Central memory CD4-positive, alpha-beta T cell (primary cell): ENCODE measurements at places on chromosomes 2 and 18.

DNA sequence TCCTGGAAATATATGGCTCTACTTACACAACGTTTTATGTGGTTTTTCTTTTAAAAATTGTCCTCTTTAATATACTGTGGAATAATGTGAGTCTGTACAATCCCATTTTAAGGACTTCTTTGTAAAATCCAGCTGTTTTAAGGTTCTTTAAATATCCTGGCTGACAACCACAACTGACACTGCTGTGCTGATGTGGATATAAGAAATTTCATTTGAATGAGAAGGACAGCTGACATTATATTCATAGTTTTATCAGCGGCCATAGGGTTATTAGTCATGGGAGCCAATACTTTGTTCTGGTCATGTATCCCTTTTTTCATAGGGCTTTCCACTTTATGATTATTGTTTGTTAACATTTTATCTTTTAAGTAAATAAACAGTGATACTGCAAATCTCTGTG is 169.5 kb downstream of the CAMKMT start:
- no peak for DNase-seq

GRCh38 chr2:222671259-222672067 is at the start of gene MOGAT1:
Gene MOGAT1 (plus strand): TSS chr2:222671658. CDS start chr2:222671786, 128 bp downstream.
- DNase-seq, result no peak

GRCh38 chr2:235286622-235287374 is 207.0 kb upstream of the AGAP1 start:
- DNase-seq, result no peak

DNA sequence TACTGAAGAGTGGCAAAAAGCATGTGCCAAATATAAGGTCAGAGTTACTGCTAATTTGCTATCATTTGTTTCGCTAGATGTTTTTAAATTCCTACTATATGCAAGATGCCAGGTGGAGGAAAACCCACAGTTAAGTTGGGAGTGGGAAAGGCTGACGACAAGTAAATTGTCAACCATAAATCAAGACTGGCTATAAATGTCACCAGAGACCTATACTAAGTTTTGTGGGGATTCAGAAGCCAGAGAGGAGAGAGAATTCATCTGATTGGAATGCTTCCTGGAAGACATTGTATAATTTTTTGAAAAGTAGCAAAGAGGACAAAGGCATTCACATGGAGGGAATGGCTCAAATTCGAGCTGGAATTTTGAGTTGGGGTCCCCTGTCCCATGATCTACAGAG is 64.3 kb downstream of the CFAP221 start:
- DNase-seq, result no peak

- DNase-seq, result no peak
Observed at GRCh38 chr2:68561372-68561771, 82.0 kb upstream of the PROKR1 start.

GRCh38 chr2:23066686-23067085 is 318.3 kb upstream of the KLHL29 start:
- no peak for DNase-seq

GRCh38 chr2:23220513-23221094 is 164.4 kb upstream of the KLHL29 start:
- DNase-seq, result no peak

DNA sequence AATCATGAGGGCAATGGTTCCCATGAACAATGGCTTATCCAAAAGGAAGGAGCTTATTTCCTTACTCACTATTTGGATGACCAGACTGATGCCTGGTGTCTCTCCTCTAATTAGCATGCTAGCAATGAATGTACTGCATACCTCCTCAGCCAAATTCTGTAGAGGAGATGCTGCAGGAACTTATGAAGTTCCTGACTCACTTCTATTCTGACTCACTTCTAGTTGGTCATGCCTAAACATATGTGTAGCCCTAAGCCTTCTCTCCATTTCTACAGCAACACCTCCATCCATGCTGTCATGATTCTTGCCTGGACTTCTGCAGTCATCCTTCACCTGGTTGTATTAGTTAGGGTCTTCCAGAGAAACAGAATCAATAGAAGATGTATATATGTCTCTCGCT is 59.9 kb upstream of the MRPS9 start:
- no peak for DNase-seq

GRCh38 chr2:11377928-11378545 is 33.6 kb upstream of the ROCK2 start:
- no peak for DNase-seq

- no peak for DNase-seq
Observed at GRCh38 chr18:9643549-9643948, 29.2 kb upstream of the PPP4R1 start.

DNA sequence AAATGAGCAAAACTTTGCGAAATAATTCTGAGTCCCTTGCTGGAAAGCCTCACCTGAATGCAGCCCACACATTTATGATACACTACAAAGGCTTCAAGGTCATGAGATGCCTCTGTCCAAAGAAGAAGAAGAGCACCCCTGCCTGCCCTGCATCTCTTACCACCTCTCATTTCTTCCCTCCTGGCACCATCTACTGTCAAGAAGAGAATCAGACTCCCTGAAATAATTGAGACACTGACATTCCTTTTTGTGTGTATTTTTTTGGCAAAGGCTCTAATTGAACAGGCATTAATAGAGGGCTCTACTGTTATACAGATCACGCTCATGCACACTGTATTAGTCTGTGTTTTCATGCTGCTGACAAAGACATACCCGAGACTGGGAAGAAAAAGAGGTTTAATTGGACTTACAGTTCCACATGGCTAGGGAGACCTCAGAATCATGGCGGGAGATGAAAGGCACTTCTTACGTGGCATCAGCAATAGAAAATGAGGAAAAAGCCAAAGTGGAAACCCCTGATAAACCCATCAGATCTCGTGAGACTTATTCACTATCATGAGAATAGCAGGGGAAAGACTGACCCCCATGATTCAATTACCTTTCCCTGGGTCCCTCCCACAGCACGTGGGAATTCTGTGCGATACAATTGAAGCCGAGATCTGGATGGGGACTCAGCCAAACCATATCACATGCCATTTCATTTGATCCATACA is 176.3 kb downstream of the ALPK2 start:
- DNase-seq, result no peak

GRCh38 chr2:235000426-235001236 is 48.8 kb downstream of the SH3BP4 start:
- DNase-seq, result no peak

- DNase-seq, result no peak
Observed at GRCh38 chr2:62793213-62793612, 87.7 kb downstream of the EHBP1 start.

GRCh38 chr2:38499548-38500282 is 103.0 kb downstream of the HNRNPLL start:
- DNase-seq, result no peak

GRCh38 chr2:13255485-13255884 is 538.7 kb downstream of the TRIB2 start:
- DNase-seq, result no peak

DNA sequence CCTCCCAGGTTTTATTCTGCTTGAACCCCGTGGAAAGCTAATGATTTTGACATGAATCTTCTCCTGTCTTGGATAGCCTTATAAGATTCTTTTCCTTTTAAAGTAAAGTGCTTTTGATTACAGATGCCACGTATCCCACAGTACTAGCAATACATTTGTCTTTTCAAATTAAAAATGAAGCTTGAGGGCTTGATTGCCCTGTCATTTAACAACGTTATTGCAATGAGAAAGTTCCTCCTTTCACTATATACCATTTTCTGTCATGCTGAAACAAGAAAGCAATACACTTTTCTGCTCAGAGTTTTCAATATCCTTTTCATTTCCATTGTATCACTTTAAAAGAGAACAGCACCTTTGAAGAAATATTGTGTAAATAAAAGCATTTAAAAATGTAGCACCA is 814.7 kb downstream of the LRP1B start:
- no peak for DNase-seq

GRCh38 chr2:195363496-195363895 is 293.5 kb upstream of the SLC39A10 start:
- no peak for DNase-seq

DNA sequence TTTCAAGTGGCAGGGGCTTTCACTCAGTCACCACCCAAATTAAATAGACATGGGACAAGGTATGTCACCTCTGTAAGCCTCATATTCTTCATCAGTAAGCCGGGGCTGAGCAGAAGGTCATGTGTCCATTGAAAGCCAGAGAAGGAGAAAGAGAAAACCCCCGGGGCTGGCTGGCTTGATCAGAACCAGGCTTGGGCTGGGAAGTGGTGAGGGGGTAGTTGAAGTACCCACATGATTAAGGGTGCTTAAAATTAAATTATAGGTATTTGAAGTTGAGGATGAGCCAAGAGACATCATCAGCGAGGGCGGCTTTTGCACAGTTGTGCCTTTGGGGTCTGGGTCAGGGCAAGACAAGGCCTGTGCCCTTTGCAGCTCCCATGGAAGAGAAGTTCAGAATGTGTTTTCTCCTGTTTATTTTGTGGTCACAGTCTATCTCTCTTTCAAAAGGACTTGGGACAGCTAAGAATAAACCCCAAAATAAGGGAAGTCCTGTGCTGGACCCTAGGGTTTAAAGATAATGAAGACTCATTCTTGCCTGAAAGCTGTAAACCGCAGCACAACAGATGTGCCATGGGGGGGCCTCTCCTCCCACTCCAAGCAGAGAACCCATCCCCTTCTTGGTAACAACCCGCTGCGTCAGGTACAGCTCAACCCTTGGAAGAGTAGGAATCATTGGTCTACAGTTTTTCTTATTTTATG is 10.7 kb downstream of the DBI start:
- DNase-seq, result no peak

- DNase-seq, result no peak
Observed at GRCh38 chr18:70709144-70709543, 420.3 kb downstream of the SOCS6 start.

GRCh38 chr2:171811245-171811628 is 82.8 kb downstream of the SLC25A12 start:
- no peak for DNase-seq

- no peak for DNase-seq
Observed at GRCh38 chr2:94984964-94985575, 40.4 kb upstream of the MAL start.

DNA sequence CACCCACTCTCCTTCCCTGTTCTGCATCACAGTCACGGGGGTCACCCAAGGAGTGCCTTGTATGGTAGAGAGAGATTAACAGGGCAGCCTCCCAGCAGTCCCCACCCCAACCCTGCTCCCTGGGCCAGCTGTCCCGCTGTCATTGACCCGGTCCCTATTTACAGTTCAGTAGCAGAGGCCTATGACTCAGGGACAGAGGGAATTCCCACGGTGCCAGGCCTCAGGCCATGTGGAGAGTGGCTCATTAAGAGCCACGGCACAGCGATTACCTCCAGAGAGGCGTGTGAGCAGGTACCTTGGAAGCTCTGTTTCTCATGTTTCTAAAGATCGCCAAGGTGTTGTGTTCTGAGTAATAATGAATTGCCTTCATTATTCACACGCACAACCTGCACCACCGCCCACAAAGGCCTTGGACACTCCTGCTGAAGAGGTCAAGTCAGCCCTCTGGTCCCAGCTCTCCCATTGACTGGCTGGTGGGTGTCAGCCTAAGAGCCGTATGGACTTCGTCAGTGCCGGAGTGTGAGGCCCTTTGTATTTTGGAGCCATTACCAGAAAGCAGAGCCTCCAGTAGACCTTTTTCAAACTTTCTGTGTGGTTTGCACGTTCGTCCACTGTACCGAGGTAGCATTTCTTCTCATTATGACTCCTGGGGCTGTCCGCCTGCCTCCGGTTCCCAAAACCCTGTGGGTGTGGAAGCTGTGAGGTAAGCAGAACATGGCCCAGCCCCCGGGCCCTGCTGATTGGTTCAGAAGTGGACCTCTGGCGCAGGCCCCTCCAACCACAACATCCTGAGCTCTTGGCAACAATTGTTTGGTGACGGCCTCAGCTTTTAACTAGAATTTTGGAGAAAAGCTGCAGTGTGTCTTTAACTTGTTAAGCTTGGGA is 47.0 kb downstream of the SERTAD2 start:
- peak; percentile 90 for DNase-seq

GRCh38 chr18:36181898-36182506 is 5.3 kb upstream of the MOCOS start:
- DNase-seq, result no peak

- no peak for DNase-seq
Observed at GRCh38 chr2:133452583-133452982, 115.7 kb downstream of the NCKAP5 start.

DNA sequence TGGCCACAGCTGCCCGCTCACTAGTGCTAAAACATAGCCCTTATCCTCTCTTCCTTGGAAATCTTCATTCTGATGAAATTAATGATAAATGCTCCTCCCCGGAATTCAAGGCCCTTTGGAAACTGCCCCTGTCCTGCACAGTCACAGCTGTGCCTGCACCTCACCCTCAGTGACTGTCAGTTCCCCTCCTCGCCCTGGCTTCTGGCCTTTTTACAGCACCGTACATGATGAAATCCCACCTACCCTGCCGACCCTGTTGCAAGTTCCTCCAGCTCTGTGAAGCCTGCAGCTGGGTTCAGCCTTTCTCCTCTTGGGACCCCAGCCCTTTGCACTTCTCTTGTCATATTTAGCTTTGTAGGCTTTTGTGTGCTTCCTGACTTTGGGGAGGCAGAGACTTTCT is 48.4 kb downstream of the DCDC2C start:
- DNase-seq, result no peak

DNA sequence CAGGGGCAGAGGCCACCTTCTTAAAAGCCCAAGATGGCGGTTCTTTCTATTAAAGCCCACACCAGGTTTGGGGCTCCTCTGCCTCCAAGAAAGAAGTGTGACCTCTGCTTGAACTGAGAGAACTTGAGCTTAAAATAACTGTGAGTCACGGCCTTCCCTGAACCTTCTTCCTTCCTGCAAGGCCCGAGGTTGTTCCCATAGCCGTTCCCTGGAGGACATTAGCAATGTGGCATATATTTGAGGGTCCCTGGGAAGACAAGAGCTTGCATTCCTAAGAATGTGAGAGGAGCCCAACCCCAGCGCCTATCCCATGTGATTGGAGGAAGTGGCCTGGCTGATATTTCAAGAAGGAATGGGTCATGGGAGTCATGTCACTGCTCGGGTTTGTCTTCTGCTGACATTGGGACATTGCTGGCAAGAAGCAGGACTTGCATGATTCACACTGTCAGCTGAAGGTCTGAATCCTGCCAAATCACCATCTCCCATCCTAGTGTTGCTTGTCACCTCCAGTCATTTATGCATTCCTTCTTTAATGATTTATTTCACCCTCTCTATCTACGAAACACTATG is 168.1 kb downstream of the TRIB2 start:
- no peak for DNase-seq

DNA sequence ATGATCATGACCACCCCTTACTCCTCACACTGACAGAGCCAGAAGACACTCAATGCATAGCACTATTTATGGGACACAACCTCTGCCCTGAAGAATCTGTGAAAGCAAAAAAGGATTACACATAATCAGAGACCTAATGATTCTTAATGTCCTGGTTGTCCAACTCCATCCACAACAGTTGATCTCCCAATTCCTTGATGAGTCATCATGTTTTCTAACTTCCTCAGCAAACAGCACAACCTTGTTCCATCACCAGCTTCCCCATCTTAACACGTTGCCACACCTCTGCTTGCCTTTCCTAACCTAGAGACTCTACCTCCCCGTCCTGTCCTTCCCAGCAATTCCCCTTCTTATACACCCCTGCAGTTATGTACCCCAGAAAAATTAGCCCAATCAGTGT is 13.2 kb upstream of the MARCHF4 start:
- no peak for DNase-seq

- DNase-seq, result peak; percentile 42
Observed at GRCh38 chr2:174603280-174603679, 5.7 kb upstream of the WIPF1 start.

- DNase-seq, result no peak
Observed at GRCh38 chr18:64029096-64029495, 59.2 kb downstream of the SERPINB8 start.

GRCh38 chr2:50612306-50612705 is 419.6 kb downstream of the NRXN1 start:
- no peak for DNase-seq

- no peak for DNase-seq
Observed at GRCh38 chr2:76861708-76862107, 660.5 kb downstream of the LRRTM4 start.

GRCh38 chr2:127096718-127097470 is 10.1 kb downstream of the BIN1 start:
- no peak for DNase-seq
